ENCODE measurements at places on chromosomes 2 and 18. TPM values are rescaled to one million over a fixed set of nuclear protein-coding genes. Genes with fewer than 3 reads are reported as not detected.
A peak's percentile ranks its signal among the peaks of the same experiment; 100 is the strongest.

- no peak for DNase-seq
Observed at GRCh38 chr18:7032537-7032936, 85.1 kb downstream of the LAMA1 start.

The PLEKHH2 gene
- polyA plus RNA-seq = not detected

The ZAP70 gene
- polyA plus RNA-seq = 184 TPM

DNA sequence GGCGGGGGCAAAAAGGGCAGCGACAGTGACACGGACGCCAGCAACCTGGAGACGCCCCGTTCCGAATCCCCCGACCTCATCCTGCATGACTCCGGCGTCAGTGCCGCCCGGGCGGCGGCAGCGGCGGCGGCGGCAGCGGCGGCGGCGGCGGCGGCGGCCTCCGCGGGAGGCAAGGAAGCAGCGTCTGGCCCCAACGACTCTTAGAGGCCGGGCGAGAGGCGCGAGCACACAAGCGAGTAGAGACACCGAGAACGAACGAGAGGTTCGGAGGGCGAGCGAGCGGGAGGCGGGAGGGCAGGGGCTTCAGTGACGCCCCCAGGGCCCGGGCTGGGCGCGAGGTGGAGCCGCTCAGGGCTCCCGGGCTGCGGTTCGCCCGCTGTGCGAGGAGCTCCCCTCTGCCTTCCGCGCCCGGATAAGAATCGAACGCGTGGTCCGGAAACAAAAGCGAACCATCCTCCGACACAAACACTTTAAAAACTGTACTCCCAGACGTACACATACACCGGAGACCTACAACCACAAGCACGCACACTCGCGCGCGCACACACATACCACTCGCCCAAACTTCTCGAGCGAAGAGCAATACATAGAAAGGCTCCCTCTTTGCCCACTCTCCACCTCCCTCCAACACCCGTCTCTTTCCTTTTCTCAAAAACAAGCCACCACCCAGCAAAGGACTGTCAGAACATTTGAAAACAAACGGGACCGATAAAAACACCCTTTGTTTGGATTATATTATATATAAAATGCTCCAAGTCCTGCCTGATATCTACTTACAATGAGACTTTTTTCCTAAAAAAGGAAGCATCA lies 2.8 kb downstream of the SP9 start:
- DNase-seq = no peak

- no peak for DNase-seq
Observed at GRCh38 chr2:7911196-7911595, 770.7 kb upstream of the ID2 start.

DNA sequence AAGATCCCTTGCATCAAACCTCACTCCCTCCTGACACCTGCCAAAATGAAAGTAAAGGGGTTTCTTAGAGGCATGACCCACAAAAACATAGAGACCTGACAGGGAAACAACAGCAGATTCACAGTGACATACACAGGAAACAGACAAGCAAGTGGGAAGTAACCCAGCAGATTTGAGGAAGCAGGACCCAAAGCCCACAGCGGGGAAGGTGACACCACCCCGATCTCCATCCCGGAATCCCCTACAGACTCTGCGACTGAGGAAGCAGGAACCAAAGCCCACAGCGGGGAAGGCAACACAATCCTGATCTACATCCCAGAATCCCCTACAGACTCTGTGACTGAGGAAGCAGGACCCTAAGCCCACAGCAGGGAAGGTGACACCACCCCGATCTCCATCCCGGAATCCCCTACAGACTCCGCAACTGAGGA lies 21.6 kb downstream of the CIB4 start:
- no peak for DNase-seq

GRCh38 chr2:8558096-8558495 lies 123.8 kb upstream of the ID2 start:
- DNase-seq = no peak

The SESTD1 gene
- polyA plus RNA-seq = 2.2 TPM

GRCh38 chr2:159153063-159153462 lies 133.4 kb downstream of the WDSUB1 start:
- DNase-seq = no peak

DNA sequence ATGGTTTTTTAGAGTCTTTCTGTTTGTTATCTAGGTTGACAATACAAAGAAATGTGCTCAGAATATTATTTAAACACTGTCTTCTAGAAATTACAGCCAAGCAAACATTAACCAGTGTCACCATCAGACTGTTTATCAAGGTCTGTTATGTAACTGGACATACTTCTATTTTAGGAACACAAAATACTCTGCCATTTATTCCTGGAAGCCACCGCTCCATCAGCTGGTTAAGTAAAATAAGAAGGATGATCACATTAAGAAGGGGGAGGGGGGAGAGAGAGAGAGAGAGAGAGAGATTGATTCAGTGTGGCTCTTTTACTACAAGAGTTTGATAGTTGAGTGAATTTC lies 47.9 kb downstream of the MBP start:
- no peak for DNase-seq

DNA sequence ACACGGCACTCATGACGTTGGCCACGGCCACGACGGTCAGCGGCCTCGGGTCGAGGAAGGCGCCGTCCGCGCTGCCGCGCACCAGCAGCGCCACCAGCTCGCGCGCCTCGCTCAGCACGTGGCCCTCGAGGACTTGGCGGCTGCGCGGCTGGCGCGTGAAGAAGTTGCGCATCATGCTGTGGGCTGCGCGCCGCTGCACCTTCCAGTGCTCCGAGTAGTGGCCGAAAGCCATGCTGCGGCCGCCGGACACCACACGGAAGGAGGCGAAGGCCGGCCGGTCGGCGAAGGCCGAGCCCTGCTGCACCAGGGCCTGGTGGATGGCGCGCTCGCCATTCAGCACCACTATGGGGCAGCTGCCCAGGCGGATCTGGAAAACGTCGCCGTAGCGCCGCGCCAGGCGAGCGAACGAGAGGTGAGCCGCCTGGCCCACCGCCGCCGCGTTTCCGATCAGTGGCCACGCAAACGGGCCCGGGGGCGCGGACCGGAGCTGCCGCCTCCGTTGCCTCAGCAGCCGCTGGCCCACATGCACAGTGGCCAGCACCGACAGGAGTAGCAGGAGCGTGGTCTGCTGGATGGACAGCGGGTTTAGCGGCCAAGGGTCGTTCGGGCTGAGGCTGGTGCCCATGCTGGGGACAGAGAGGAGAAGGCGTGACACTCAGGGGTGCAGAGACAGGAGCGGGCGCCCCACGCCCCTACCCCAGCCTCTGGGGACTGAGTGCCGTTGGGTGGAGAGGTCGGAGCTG lies 1.0 kb downstream of the CYP1B1 start:
- DNase-seq = no peak

DNA sequence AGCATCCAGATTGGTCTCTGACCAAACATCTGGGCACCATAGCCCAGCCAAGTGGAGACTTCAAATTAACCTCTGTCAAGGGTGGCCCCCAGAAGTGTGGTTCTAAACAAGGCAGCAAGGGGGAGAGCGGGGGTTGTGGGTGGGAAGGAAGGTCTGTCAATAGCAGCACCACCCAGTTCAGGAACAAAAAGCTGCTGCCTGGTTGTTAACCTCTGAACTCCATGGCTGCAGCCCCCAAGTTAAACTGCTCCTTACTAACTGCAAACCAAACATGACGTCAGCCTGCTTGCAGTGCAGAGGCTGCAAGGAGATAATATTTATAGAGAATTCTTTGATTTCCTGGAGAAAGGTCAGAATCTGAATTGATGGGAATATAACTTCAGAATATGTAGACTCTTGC lies 76.5 kb downstream of the ARL4C start:
- peak; percentile 63 for DNase-seq

DNA sequence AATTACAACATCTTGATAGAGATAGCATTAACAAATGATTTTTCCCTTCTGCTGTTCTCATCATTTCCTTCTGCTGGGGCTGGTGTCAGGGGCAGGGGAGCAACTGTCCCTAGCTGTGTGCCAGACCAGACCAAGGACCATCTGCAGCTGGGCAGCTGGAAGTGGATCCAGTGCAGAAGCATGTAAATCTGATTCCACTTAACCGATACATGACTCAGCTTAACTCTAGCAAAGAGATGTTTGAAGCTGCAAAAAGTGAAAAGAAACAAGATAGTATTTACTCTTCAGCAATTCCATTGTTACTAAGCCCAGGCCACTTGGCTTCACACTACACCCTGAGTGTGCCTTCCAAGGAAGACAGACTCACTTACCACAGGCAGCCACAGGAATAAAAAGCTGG lies 151.1 kb downstream of the GALNT1 start:
- no peak for DNase-seq

The UGT1A6 gene
- polyA plus RNA-seq = not detected

The KANSL1L gene
- 1.0 TPM for polyA plus RNA-seq

- no peak for DNase-seq
Observed at GRCh38 chr2:43041661-43042360, 184.6 kb downstream of the ZFP36L2 start.

All from CD8-positive, alpha-beta memory T cell (primary cell).